ENCODE measurements at places on chromosomes 16 and 17.

DNA sequence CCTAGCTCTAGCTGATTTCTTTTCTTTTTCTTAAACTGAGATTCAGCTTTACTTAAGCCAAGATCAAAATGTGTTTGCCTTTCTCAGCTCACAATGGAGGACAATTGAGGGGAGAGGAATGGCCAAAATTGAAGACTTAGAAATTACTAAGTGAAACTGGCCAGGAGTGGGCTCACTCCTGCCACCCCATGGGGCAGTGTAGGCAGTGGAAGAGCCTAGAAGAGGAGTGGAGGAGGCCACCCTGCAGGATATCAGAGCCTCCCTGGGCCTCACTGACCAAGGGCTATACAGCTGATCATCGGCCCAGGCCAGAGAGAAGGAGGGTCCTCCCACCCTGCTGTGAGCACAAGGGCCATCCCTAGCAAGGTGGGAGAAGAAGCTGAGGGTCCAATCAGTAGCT, 119.8 kb downstream of the CCT6B start:
- no peak for DNase-seq

DNA sequence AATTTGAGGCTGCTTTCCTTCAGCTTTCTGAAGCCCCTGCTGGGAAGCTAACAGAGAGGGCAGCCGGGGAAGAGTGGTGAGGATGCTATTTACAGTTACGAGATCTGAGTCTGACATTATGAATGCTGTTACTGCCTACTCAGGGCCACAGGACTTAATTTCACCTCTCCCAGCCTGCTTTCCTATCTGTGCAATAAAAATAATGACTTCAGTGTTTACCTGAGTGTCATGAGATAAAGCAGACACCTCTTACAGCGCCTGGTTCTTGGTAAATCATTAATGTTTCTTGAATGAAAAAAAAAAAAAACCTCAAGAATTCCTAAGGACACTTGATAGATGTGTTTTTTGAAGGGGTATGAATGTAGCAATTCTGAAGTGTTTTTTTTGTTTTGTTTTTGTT, 24.2 kb upstream of the CPHXL start:
- DNase-seq = no peak

DNA sequence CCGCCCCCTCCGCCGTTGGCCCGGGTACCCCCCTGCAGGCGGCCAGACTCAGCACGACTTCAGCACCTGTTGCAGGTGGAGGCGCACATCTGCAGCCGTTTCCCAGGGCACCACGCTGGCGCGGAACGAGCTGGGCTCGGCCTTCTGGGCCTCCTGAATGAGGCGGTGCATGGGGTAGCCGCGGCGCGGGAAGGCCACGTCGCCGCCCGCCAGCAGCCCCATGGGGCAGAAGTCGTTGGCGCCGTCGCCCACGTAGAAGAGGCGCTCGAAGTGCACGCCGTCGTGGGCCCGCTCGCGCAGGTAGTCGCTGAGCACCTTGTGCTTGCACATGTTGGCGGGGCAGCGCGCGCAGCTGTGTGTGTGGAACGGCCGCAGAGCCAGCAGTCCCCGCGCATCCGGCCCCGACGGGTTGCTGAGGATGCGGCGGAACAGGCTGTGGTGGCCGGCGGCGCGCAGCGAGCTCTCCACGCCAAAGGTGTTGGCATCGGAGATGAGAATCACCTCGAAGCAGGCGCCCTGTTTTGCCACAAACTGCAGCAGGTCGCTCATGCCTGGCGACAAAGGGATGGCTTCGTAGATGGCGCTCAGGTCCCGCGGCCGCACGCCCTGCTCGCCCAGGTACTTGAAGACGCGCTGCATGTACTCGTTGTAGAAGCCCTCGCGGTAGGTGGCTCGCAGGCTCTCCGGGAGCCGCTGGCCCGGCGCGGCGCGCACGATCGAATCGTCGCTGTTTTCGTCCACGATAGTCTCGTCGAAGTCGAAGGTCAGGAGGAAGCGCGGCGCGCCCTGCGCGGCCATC, 6.2 kb downstream of the PHOSPHO1 start:
- DNase-seq = peak; percentile 25

DNA sequence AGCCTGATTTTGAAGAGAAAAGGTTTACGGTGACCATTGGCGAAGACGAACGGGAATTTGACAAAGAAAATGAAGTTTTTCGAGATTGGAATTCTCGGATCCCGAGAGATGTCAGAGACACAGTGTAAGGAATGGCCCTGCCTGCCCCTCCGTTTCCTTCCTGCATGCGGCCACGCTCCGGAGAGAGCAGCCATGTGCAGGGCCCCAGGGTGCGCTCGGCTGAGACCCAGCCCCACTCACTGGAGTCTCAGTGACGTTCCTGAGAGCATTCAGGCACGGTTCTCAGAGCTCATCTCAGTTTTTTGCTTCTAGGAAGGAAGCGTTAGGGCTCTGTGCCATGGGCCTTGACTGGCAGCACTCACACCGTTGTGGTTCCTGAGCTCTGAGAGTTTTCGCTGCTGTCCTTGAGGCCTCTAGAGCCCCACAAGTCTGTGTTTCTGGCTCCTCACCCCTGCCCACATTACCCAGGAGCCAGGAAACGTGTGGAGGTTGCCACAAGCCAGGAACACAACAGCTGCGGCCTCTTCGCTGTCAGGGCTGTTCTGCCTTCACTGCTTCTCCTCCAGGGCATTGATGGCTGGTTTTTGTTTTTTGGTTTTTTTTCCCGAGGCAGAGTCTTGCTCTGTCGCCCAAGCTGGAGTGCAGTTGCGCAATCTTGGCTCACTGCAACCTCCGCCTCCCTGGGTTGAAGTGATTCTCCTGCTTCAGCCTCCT, 29.8 kb downstream of the ZC3H18 start:
- no peak for DNase-seq

- DNase-seq = no peak
Measured at GRCh38 chr17:27603880-27604794, 26.9 kb upstream of the LGALS9 start.

Measured in NCI-H2081 (cell line).